Suprapubic skin (tissue), 4 donors: ENCODE measurements at places on chromosomes 2 and 18.

DNA sequence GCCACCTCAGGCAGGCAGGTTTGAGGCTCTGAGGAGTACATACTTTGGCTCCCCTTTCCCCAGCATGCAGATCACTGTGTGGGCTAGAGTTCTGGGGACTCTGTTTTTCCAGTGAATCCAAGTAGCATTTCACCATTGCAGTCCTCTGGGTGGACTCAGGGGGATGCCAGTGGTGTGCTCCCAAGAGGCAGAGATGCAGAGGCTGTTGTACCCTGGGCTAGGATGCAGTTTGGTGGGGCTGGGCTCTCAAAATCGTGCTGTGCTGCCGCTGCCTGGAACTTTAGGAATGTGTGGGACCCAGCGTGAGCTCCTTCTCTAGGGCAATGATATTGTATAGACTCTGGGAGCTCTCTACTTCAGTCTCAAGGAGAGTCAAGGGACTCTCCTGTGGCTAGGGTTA, 104.9 kb downstream of the MYO3B start:
- DNase-seq: no peak

DNA sequence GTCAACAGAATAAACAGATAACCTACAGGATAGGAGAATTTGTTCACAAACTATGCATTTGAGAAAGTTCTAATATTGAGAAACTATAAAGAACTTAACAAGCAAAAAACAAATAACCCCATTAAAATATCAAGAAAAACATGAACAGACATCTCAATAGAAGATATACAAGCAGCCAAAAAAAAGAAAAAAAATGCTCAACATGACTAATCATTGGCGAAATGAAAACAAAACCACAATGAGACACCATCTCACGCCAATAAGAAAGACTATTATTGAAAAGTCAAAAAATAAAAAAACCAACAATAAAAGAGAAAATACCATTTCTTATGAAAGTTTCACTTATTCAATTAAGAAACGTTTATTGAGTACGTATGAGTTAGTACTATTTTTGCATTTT, 800.5 kb downstream of the CBLN2 start:
- DNase-seq: no peak

- DNase-seq: no peak
These were observed 725.5 kb upstream of the ZEB2 start for GRCh38 chr2:145245268-145245870.

- no peak for DNase-seq
These were observed 61.2 kb downstream of the SGPP2 start for GRCh38 chr2:222485367-222486211.

- no peak for DNase-seq
These were observed 29.3 kb upstream of the TWIST2 start for GRCh38 chr2:238818561-238818960.

GRCh38 chr2:11669454-11670291, at the start of gene NTSR2:
TSS of gene NTSR2 (minus strand) at chr2:11670195. CDS start at chr2:11670129, 66 bp downstream.
- DNase-seq: peak; percentile 65

- peak; percentile 90 for DNase-seq
These were observed 83.0 kb downstream of the STPG4 start for GRCh38 chr2:47072018-47072691.

GRCh38 chr18:36672437-36673344, 156.1 kb downstream of the TPGS2 start:
- DNase-seq: no peak

GRCh38 chr2:23690421-23691105, 236.4 kb downstream of the ATAD2B start:
- no peak for DNase-seq

DNA sequence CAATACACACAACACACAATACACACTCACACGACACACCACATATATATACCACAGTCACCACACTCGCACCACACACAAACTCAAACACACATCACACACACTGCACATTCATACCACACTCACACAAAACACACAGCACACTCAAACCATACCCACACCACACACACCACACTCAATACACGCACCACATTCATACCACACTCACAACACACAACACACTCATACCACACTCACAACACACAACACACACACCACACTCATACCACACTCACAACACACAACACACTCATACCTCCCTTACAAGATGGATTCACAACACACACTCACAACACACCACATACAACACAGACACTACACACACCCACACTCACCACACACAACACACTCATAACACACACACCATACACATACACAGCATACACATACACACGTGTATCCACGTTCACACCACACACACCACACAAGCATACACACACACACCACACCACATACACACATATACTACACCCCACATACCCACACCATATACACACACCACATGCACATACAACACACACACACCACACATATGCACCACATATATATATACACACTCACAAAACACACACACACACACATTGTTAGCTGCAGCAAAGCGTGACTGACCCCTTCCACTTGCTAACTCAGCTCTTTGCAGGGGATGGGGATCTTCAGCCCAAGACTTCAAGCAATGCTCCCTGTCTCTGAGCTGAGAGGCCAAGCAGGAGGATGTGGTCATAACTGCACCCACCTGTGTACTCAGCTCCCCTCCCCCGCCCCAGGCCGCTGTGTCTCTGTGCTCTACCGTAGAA, 59.0 kb downstream of the SDC1 start:
- DNase-seq: peak; percentile 29

DNA sequence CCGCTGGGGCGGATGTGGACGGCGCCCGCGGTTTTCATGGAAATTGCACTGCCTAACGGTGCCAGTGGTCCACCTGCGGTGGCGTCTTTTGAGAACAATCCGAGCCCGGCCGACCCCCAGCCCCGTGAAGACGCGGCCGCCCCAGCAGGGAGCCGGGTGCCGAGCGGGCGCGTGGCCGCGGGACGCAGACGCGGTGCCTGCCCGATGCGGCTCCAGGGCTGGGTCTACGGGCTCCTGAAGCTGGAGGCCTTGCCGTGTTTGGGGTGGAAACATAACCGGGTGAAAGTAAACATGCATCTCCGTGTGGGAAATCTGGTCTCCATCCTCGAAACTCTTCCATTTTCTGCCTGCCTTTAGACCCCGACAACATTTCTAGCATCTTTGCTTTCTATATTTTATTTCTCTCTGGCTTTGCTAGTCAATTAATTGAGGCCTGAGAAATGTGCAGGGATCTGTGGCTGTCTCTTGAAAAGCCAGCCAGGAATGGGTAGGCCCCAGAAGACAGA, 572 bp downstream of the INPP4A start:
- DNase-seq: no peak
